Stimulated activated CD4-positive, alpha-beta T cell treated with anti-CD3 and anti-CD28 coated beads, Interleukin-1b, Interleukin-23, amount 100 ng/mL, for 24 hours (primary cell): ENCODE measurements at places on chromosomes 16 and 17.

DNA sequence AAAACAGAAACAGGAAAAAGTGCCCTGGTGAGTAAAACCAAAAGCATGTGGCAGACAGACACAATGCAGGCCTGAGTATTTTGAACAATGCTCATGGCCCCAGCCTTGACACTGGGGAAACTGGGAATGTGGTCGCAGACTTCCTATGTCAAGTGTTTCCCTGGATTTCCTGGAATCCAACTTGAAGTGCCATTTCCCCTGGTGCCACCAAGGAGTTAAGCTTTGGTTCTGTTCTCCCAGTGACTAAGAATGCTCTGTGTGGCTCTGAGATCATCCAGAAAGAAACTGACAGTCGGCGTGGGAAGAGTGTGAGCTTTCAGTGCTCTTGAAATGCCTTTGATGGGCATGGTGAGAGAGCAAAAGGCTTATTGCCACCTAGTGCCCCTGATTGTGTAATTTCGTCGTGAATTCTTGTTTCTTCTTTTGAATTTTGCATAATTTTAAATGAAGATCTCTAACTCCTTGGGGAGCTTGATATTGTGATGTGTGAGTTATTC, 96.0 kb downstream of the YPEL2 start:
- DNase-seq: peak; percentile 33

DNA sequence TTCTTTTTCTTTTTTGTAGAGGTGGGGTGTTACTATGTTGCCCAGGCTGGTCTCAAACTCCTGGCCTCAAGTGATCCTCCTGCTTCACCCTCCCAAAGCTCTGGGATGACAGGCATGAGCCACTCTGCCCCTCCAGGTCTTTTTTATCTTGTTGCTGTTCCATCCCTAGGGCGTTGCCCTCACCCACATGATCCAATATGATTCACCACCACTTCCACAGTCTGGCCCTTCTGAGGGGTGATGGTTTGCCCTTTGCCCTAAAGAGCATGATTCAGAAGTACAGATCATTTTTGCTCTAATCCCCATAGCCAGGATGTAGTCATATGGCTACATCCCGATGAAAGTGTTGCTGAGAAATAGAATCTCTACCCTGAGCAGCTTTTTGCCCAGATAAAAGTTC, 18.8 kb downstream of the STX4 start:
- DNase-seq: no peak

GRCh38 chr17:15109608-15110007, 155.5 kb downstream of the PMP22 start:
- no peak for DNase-seq

DNA sequence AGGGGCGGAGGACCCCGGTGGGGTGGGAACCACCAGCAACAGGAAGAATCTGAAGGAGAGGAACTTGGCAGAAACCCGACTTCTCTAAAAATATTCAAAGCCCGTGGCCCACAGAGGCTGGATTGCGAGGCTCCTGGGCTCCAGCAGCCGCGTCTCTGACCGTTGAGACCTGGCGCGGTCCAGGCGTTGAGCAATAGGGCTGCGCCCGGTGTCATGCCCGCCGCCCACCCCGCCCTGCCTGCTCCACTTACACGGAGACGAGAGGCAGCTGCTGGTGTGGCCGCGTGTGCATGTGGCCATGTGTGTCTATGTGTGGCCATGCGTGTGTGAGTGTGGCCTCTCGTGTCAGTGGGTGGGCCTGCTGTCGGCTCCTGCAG, 83.6 kb downstream of the IRF8 start:
- DNase-seq: no peak

DNA sequence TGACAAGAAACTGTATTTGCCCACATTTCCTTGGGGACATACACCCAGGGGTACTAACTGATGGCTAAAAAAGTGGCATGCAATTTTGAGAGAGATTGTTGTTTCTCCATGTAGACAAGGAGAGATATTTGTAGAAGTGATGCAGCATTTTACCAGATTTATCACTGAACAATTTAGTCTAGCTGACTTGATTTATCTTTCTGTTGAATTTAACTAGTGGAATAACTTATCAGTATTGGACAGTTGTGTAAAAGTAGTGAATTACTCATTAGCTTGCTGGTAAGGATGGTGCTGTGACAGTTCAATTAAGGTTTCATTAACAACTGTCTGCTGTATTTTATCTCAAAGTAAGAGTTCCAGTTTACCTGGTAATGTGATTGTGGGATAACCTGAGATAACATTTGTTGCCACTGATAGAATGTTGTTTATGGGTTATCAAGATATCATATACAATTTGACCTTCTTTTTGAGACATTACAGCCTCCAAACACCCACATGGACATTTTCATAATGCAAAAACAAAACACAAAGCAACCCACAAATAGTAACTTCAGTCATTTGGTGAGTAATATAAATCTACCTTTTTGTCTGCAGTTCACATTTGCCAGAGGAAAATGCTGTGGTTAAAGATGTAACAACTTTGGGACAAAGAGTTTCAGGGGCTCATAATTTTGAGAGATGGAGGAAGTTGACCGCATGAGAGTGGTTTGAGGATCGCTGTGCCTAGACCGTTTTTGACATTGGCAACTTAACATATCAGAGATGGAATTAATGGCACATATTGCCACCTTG, 3.8 kb downstream of the NLK start:
- no peak for DNase-seq

- DNase-seq: no peak
These were observed 3.1 kb downstream of the SPPL2C start for GRCh38 chr17:45847747-45848146.
